ENCODE measurements at places on chromosomes 2 and 18.

DNA sequence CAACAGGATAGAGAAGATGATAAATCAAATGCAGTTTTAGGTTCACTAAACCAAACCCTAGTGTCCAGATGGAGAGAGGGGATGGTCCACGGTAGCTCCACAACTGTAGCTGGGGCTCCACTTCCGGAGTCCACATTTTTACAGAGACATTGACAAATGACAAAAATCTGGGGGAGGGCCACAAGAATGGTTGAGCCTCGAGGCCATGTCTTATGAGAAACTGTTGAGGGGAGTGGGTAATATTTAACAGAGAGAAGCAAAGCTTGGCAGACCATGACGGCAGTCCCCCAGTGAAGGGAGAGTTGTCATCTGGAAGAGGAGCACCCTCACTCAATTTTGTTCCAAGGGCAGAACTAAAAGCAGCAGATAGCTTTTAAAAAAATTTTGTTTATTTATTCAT lies 17.6 kb upstream of the EPHA4 start:
- DNase-seq = no peak

DNA sequence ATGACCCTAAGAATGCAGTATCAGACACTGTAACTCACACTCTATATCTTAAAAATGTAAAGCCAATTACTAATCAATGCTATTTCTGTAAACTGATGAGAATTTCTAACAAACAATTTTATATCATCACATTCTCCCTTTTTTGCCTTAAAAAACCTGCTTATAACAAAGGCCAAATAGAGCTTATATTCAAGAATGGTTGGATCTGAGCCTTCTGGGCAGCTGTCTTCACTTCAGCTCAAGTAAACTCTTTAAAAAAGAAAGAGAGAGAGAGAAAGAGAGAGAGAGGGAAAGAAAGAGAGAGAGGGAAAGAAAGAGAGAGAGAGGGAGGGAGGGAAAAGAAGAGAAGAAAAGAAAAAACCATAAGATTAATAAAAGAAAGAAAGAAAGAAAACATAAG lies 231.8 kb downstream of the KCNE4 start:
- no peak for DNase-seq

DNA sequence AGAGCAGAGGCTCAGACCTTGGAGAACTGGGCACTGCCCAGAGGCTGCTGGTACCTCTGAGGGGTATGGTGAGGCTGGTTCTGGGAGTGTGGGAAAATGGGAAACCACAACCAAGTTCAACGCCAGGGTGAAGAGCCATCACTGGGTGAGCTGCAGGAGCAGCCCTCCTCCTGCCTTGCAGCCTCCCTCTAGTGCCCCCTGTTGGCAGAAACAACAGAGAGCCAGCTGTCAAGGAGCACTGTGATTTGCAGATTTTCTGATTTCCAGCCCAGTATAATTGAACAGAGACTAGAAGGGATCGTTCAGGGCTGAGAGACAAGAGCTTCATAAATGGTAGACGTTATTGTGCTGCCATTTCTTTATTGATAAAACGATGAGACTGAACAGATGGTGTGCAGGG lies 50.5 kb downstream of the MAPK4 start:
- no peak for DNase-seq

DNA sequence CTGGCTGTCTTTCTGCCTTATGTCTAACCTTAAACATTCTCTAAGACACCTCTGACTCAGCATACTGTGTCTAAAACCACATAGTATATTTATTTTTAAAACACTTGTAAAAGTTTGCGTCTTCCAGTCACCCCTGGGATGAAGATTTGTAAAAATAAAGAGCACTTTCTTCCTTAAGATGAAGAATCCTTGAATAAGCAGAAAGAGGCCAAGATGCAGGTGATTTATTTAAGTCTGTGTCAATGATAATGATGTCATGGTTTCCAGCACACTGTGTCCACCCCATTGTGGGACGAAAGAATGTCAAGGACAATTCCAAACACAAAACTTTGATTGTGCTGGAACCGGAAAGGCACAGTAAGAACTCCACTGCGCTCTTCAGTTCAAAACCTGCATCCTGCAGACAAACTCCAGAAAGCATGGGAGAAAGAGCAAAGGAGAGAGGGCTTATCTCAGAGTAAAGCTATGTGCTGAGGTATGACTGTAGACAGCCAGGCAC lies 92.9 kb downstream of the ZEB2 start:
- DNase-seq = no peak

- peak; percentile 50 for DNase-seq
These were observed 201.8 kb downstream of the ZFP36L2 start for GRCh38 chr2:43024515-43025011.

GRCh38 chr2:62499430-62500060 lies 6.5 kb downstream of the TMEM17 start:
- no peak for DNase-seq

DNA sequence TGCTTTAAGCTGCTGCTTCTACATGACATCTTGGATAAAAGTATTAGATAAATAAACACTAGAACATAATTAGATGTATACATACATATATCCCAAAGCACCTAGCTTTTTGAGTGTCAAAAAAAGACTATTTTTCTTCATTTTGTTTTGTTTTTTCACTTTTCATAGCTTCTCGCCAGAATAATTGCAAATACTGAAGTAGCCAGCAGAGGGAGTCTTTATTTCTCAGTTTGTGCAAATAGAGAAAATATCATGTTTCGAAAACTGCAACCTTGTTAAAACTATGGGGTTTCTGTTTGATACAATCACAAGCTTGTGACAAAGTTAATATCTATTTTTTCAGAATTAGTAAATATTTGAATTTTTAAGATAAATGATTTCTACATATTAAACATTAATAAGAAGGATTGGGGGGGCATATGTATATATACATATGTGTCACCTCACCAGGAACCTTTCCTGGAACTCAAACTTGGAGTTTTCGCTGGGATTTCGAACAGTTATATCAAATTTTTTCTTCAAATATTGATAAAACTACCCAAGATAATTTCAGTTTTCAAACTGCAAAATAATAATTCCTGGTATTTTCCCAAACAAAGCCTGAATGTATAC lies 61.0 kb downstream of the GRB14 start:
- peak; percentile 54 for DNase-seq

GRCh38 chr18:49227001-49227380 lies 233.5 kb downstream of the DYM start:
- DNase-seq = no peak

GRCh38 chr2:132538331-132538855 lies 121.8 kb downstream of the GPR39 start:
- DNase-seq = no peak

GRCh38 chr2:54939446-54940118 lies 110.7 kb downstream of the RTN4 start:
- DNase-seq = no peak

DNA sequence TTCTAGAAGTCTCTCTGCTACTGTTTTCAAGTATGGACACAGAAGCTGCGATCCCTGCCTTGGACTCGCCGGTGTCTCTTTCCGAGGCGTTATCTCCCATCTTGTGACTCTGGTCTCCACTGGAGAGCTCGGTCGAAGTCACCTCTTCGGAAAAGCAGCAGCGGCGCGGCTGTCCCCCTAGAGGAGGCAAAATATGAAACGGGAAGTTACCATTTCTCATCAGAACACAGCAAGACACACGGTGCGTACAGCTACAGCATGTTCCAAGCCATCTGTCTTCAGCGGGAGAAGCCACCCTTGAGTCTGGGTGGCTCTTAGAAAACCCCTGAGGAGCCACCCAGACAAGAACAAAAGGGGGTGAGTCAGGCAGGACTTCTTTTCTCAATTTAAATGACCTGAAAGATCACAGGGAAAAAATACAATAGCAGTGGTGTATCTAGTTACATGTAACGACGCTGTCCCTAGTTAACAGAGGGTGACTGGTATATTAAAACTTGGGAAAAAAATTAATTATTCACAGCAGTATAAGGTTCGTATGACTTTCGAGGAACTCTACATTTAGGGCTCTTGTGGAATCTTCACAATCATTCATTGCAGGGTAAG lies 114.8 kb downstream of the ZNF516 start:
- no peak for DNase-seq

Data from Kasumi-1 (cell line).